ENCODE measurements at places on chromosomes 5 and 9. TPM values are rescaled to one million over a fixed set of nuclear protein-coding genes. Genes with fewer than 3 reads are reported as not detected.

Gene CCDC152
- total RNA-seq = 5.5 TPM

Gene TRIP13
- total RNA-seq = 2.9 TPM

Gene BAAT
- total RNA-seq = 1.2 TPM

Gene IFNA2
- 5.8 TPM for total RNA-seq

Gene SPATA31A3
- 2.2 TPM for total RNA-seq

Gene HACD4
- 8.7 TPM for total RNA-seq

Gene DIRAS2
- 12.0 TPM for total RNA-seq

Gene TRAF1
- total RNA-seq = 12.5 TPM

Gene EGFLAM
- total RNA-seq = 6.0 TPM

Gene RGMB
- 10.6 TPM for total RNA-seq

Gene SCGB3A2
- not detected for total RNA-seq

Gene CAVIN4
- total RNA-seq = 2.4 TPM

Gene NINJ1
- total RNA-seq = 23.8 TPM

Gene IL4
- not detected for total RNA-seq

Gene PAX5
- total RNA-seq = 2.6 TPM

Gene MCC
- total RNA-seq = 65.2 TPM

Gene RORB
- 1.7 TPM for total RNA-seq

Gene ZFAND5
- total RNA-seq = 134 TPM

Gene CSF2
- total RNA-seq = not detected

Gene CDH9
- 6.5 TPM for total RNA-seq

Gene FAT2
- 3.6 TPM for total RNA-seq

Gene FCN1
- total RNA-seq = 3.6 TPM

Gene CCNO
- total RNA-seq = not detected

Gene ACTBL2
- total RNA-seq = 3.1 TPM

Gene DBH
- total RNA-seq = 0.72 TPM

Gene ANKRD31
- 1.2 TPM for total RNA-seq

Gene C1QTNF3
- 200 TPM for total RNA-seq

Gene CTSL
- 160 TPM for total RNA-seq

Gene NOL8
- 49.6 TPM for total RNA-seq

Gene SPINK4
- not detected for total RNA-seq

Gene CCDC107
- total RNA-seq = 38.0 TPM

Gene SOX30
- total RNA-seq = 6.3 TPM
